Neural crest cell (in vitro differentiated cells): ENCODE measurements at places on chromosomes 12 and 14. TPM values are rescaled to one million over a fixed set of nuclear protein-coding genes. Genes with fewer than 3 reads are reported as not detected.

CLEC14A gene
- not detected in 2 replicates for total RNA-seq

LRRIQ1 gene
- total RNA-seq = 3.8 and 4.3 TPM in 2 replicates

FGD6 gene
- 17.3 and 17.4 TPM in 2 replicates for total RNA-seq

KLHL33 gene
- 0.07 TPM in 1 of 2 replicates, not detected in the other for total RNA-seq

HOXC12 gene
- not detected in 2 replicates for total RNA-seq

TAS2R30 gene
- total RNA-seq = 1.4 and 1.9 TPM in 2 replicates

PGF gene
- 2.9 and 3.9 TPM in 2 replicates for total RNA-seq

GRCh38 chr14:63666335-63666734, 24.7 kb upstream of the WDR89 start:
- H3K4me1 ChIP-seq = no peaks in the 10 kb centered on the region
- no peaks in the 10 kb centered on the region for H3K27me3 ChIP-seq
- no peak for DNase-seq
- H3K36me3 ChIP-seq = no peaks in the 10 kb centered on the region

DNA sequence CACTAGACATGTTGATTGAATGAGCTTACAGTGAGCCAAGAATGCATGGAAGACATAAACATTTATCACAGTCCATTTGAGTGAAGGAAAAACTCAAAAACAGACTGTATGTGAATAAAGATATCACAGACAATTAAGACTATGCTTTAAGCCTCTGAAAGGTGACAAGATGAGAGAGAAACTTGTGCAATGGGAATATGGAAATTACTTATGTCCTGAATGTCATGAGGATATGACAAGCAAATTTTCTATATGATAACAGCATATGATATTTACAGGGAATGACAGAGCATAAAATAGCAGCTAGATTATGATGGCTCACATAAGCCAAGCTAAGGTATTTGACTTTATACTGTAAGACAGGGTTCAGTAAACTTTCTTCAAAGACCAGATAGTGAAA, 1153.1 kb upstream of the USP15 start:
- no peak overlapping the region for H3K27ac ChIP-seq
- H3K4me3 ChIP-seq = no peak overlapping the region
- no peaks in the 10 kb centered on the region for H3K36me3 ChIP-seq
- H3K27me3 ChIP-seq = no peaks in the 10 kb centered on the region
- no peaks in the 10 kb centered on the region for H3K4me1 ChIP-seq

DNA sequence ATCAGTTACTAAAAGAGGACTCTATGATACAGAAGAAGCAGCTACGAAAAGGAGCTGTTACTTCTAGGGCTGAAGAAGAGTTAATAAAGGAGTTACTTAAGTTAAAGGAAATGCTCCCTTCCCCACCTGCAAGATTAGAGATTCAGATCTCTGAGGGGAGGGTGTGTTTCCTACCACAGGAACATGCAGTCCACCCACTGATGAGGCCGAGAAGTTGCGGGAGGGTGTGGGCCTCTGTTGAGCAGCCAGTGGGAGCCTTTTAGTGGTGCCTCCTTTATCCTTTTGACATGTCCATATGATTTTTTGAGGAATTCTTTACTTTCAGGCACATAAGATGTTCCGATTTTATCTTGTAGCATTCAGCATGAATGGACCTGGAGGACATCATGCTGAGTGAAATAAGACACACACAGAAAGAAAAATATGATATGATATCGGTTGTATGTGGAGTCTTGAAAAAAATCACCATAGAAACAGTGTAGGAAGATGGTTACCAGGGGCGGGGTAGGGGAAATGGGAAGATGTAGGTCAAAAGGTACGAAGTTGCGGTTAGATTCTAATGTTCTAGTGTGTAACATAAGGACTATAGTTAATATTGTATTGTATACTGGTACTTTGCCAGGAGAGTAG, 4.4 kb upstream of the M6PR start:
- peaks cover 18% of the 10 kb centered on the region for H3K4me1 ChIP-seq
- peak overlapping the region; percentile 61 for H3K4me3 ChIP-seq
- no peak for DNase-seq
- no peak overlapping the region for H3K27ac ChIP-seq

DNA sequence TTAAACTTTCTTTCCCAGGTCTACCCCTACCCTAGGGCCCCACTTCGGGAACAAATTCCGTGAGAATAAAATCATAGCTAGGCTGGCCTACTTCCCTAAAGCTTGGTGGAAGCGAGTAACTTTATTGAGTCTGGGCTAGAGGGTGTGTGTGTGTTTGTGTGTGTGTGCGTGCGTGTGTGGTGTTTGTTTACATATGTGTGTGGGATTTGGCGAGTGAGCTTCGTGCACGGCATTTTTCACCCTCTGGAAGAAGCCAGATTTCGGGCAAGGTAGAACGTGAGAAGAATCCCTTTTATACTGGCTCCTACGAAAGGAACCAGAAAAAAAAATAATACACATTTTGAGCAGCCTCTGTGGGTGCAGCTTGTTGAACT, 7.5 kb upstream of the LHX5 start:
- H3K27me3 ChIP-seq = peaks cover 98% of the 10 kb centered on the region
- H3K4me1 ChIP-seq = no peaks in the 10 kb centered on the region
- H3K4me3 ChIP-seq = no peak overlapping the region
- DNase-seq = no peak

DNA sequence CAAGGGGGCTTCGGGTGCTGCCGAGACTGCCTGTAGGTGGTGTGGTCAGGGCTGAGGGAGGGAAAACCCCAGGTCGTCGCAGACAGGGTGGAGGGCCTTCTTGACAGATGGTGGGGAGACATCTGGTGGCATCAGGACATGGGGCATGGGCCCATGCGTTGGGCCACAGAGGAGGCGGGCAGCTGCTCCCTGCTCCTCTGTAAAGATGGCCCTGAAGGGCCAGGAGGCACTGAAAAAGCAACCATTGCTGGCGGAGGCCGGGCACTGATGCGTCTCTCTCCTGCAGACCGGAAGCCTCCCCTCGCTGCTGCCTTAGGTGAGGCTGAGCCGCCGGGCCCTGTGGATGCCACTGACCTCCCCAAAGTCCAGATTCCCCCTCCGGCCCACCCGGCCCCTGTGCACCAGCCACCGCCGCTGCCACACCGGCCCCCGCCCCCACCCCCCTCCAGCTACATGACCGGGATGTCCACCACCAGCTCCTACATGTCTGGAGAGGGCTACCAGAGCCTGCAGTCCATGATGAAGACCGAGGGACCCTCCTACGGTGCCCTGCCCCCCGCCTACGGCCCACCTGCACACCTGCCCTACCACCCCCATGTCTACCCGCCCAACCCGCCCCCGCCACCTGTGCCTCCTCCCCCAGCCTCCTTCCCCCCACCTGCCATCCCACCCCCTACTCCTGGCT, 28.8 kb downstream of the CCNK start:
- DNase-seq = no peak
- H3K4me3 ChIP-seq = no peak overlapping the region
- H3K36me3 ChIP-seq = peaks cover 6% of the 10 kb centered on the region
- H3K27me3 ChIP-seq = no peaks in the 10 kb centered on the region

GRCh38 chr12:83473408-83474095, 786.8 kb downstream of the TMTC2 start:
- no peaks in the 10 kb centered on the region for H3K27me3 ChIP-seq
- H3K36me3 ChIP-seq = no peaks in the 10 kb centered on the region
- H3K4me3 ChIP-seq = no peak overlapping the region
- no peak overlapping the region for H3K27ac ChIP-seq
- H3K4me1 ChIP-seq = no peaks in the 10 kb centered on the region
- no peak for DNase-seq

DNA sequence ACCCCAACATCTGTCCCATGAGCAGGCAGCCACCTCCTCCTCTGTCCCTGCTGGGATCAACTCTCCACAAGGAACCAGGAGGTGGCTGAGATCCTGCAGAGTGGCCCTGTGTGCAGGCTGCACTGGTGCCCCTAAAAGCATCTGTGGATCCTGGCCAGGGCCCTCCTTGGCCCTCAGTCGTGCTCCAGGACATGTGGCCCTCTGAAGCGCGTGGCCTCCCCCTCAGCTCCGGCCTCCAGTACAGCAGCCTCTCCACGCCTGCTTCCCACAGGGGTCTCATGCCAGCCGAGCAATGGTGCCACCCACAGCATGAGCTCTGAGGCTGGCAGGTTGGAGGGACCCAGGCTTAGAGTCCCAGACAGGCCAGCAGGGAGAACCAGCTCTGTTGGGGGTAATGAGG, 77.4 kb upstream of the NOS1 start:
- H3K27ac ChIP-seq = no peak overlapping the region
- no peaks in the 10 kb centered on the region for H3K4me1 ChIP-seq
- H3K4me3 ChIP-seq = no peak overlapping the region
- no peaks in the 10 kb centered on the region for H3K36me3 ChIP-seq

- H3K36me3 ChIP-seq = no peaks in the 10 kb centered on the region
- H3K4me3 ChIP-seq = peak overlapping the region; percentile 86
- H3K27me3 ChIP-seq = peaks cover 7% of the 10 kb centered on the region
- peak overlapping the region; percentile 67 for H3K27ac ChIP-seq
- peaks cover 29% of the 10 kb centered on the region for H3K4me1 ChIP-seq
Observed at GRCh38 chr14:105418269-105419194, 1.1 kb upstream of the MTA1 start.

DNA sequence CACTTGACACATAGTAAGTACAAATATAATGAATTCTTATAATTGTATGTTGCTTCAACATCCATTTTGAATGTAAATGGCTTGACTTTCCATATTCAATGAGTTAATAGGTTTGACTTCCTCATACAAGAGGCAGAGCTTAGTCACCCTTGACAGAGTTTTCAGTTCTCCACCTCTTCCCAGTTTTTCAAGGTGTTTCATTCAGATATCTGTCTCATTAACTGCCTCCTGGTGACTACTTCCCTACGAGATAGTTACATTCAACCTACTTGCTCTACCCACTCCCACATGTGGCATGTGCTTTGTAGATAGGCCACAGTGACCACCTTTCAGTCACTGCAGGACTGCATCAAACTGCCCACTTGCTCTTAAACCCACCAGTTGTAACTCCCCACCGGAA, 60.0 kb downstream of the MYF5 start:
- no peak overlapping the region for H3K4me3 ChIP-seq
- H3K4me1 ChIP-seq = no peaks in the 10 kb centered on the region
- peaks cover 4% of the 10 kb centered on the region for H3K36me3 ChIP-seq
- DNase-seq = no peak

- DNase-seq = peak; percentile 43
- H3K36me3 ChIP-seq = no peaks in the 10 kb centered on the region
- peak overlapping the region; percentile 56 for H3K4me3 ChIP-seq
- H3K4me1 ChIP-seq = peaks cover 12% of the 10 kb centered on the region
Observed at GRCh38 chr14:90060312-90060964, 1.4 kb upstream of the KCNK13 start.

DNA sequence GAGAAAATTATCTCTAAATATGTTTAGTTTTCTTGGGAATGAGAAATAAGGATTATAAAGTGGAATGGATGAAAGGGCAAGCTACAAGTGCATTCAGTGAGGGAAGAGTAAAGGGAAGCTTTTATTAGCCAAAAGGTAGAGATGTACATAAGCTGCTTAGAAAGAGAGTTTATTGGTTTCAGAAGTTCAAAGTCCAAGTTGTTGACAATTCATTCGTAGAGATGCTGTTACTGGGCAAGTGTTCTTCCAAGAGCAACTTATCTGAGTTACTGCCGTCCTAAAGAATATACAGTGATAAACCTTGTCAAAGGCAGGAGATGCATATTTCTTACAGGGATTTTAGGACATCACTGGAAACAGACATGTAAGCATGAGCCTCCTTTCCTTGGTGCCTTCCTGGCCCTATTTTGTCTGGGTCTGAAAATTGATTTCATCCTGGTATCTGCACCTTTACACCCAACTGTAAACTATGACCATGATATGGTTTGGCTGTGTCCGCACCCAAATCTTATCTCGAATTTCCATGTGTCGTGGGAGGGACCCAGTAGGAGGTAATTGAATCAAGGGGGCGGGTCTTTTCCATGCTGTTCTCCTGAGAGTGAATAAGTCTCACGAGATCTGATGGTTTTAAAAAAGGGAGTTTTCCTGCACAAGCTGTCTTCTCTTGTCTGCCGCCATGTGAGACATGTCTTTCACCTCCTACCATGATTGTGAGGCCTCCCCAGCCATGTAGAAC, 46.8 kb downstream of the TRMT5 start:
- H3K36me3 ChIP-seq = peaks cover 8% of the 10 kb centered on the region
- peaks cover 15% of the 10 kb centered on the region for H3K4me1 ChIP-seq
- no peak overlapping the region for H3K27ac ChIP-seq
- no peaks in the 10 kb centered on the region for H3K27me3 ChIP-seq

DNA sequence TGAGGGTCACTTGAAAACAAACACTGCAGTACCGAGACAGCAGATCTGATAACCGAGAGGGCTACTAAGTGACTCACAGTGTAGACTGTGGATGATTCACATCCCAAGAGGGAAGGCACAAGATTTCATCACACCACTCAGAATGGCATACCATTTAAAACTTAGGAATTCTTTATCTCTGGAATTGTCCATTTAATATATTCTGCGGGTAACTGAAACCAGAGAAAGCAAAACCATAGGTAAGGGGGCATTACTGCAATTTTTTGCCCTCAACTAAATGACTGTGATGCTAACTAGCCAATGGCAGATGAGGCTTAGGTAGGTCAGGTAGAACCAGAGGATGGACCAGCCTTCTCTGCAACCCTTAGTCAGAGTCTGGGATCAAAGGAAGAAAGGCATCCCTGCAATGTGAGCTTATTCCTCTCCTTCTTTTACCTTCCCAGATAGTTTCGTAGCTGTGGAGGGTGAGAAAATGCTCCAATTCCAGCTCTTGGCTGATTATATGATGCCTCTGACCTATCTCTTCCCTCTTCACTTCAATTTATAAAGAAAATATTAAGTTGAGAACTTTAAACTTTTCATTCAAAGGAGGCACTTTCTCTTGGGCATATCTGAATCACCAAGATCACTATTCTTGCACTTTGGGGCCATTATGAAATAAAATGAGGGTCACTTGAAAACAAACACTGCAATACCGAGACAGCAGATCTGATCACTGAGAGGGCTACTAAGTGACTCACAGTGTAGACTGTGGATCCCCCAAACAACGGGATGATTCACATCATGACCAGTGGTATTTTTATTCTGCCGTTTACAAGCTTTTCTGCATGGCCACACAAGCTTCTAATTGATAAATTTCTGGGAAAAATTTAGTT, 6.8 kb downstream of the ART4 start:
- peaks cover 12% of the 10 kb centered on the region for H3K4me1 ChIP-seq
- H3K4me3 ChIP-seq = no peak overlapping the region
- DNase-seq = no peak
- H3K36me3 ChIP-seq = no peaks in the 10 kb centered on the region
- H3K27ac ChIP-seq = no peak overlapping the region

GRCh38 chr12:22672951-22673350, 48.0 kb downstream of the ETNK1 start:
- no peak for DNase-seq
- no peak overlapping the region for H3K27ac ChIP-seq
- H3K27me3 ChIP-seq = no peaks in the 10 kb centered on the region

DNA sequence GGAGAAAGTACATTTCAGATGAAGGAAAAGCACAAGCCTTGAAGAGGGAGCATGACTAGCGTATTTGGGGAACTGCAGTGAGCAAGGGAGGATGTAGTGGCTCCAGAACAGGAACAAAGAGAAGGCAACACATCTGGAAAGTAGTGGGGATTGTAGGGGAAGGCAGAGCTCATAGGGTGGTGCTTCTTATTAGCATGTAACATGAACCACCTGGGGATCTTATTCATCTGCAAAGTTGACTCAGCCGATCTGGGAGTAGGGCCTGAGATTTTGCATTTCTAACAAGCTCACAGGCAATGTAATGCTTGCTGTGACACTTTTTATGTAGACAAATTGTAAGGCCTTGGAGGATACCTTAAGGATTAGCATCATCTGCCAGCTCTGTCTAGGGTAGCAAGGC, 447.3 kb downstream of the NELL2 start:
- no peak for DNase-seq
- H3K36me3 ChIP-seq = no peaks in the 10 kb centered on the region
- H3K4me3 ChIP-seq = no peak overlapping the region
- H3K27me3 ChIP-seq = no peaks in the 10 kb centered on the region
